ENCODE measurements at places on chromosomes 5 and 9. TPM values are rescaled to one million over a fixed set of nuclear protein-coding genes. Genes with fewer than 3 reads are reported as not detected.

Gene PDLIM4
- not detected for total RNA-seq

Gene ALAD
- total RNA-seq: 32.9 TPM

Gene INSL4
- total RNA-seq: not detected

Gene NFIB
- not detected for total RNA-seq

Gene SAPCD2
- total RNA-seq: 25.2 TPM

Gene PCDHA9
- total RNA-seq: not detected

Gene PIGO
- 23.4 TPM for total RNA-seq

Gene NIM1K
- 0.20 TPM for total RNA-seq

Gene ALDOB
- not detected for total RNA-seq

Gene MAMDC4
- 14.6 TPM for total RNA-seq

Gene SUSD3
- 89.4 TPM for total RNA-seq

Gene TTC23L
- not detected for total RNA-seq

Gene NXNL2
- total RNA-seq: not detected

Gene GABRG2
- total RNA-seq: 0.65 TPM

Gene FAM153A
- total RNA-seq: 40.4 TPM
